ENCODE measurements at places on chromosomes 5 and 9.
A peak's percentile ranks its signal among the peaks of the same experiment; 100 is the strongest.

DNA sequence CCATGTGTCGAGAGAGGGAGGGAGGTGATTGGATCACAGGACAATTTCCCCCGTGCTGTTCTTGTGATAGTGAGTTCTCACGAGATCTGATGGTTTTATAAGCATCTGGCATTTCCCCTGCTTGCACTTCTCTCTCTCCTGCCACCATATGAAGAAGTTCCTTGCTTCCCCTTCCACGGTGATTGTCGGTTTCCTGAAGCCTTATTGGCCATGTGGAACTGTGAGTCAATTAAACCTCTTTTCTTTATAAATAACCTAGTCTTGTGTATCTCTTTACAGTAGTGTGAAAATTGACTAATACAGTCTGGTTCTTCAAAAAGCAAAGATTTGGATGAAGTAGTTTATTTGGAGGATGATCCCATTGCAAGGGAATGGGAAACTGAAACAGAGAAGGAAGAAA lies 11.3 kb upstream of the MIER3 start:
- no peak for DNase-seq

DNA sequence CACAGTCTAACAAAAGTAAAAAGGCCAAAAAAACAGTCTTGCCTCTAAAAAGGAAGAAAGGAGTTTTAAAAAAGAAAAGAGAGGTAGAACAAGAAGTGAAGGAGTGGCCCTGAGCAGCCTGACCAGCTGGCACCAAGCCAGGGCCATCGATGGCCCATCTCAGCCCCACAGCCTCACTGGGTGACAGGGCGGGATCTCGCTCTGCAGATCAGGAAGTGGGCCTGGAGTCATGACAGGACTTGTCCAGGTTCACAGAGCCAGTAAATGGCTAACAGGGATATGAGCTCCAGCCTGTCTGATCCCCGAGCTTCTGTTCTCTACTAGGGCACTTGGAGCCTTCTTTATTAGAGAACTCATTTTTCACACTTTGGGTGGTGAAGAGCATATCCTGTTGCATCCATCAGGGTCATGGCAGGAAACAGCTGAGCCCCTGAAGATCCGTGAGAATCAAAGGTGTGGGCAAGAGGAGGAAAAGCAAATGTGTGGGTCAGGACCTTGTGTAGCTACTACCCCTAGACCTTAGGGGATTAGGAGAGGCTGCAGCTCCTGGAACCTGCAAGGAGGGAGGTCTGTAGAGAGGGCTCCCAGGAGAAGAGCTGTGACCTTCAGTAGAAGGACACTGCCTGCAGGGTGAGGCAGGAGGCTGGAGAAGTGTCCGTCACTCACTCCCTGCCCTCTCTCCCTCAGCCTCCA lies 299.0 kb upstream of the MSX2 start:
- DNase-seq, result no peak

GRCh38 chr9:107211284-107211923 lies 71.7 kb upstream of the RAD23B start:
- DNase-seq, result no peak

DNA sequence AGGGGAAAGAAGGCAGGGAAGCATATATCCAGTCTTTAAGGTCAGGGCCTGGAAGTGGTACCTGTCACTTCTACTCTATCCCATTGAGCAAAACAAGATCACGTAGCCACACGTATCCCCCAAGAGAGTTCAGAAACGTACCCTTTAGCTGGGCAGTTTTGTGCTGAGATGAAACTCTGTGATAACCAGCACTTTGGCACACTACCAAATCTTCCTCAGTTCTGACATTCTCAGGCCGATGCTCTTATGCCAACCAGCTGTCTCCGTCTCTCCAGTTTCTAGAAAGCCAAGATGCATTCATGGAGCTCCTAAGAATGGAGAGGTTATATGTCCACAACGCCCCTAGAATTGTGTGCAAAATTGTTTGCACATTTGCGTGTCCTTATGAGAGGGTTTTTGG lies 176.6 kb upstream of the MSX2 start:
- no peak for DNase-seq

- no peak for DNase-seq
Observed at GRCh38 chr5:103941596-103941995, 379.0 kb upstream of the NUDT12 start.

GRCh38 chr5:54900984-54901725 lies 84.2 kb downstream of the ESM1 start:
- DNase-seq, result no peak

GRCh38 chr9:113564498-113565237 lies 101.1 kb downstream of the RGS3 start:
- DNase-seq, result no peak

DNA sequence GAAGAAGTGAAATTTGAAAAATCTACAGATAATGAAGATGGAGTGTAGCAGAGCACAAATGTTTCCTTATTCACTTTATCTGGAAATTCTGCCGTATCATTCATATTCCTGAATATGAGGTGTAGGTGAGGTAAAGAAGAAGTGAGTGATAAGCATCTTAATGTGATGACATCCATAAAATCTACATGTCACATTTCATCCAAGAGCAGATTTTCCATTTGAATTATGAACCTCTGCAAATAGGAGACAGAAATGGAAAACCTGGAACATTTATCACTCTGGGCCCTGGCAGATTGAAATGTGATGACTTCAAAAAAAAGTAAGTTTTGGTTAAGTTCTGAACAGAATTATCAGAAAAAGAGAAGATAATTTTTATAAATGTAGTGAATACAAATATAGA lies 240.2 kb downstream of the CDH12 start:
- DNase-seq, result no peak

GRCh38 chr9:3908731-3909130 lies 382.9 kb upstream of the RFX3 start:
- DNase-seq, result no peak

GRCh38 chr9:105027084-105027483 lies 99.1 kb upstream of the ABCA1 start:
- no peak for DNase-seq

DNA sequence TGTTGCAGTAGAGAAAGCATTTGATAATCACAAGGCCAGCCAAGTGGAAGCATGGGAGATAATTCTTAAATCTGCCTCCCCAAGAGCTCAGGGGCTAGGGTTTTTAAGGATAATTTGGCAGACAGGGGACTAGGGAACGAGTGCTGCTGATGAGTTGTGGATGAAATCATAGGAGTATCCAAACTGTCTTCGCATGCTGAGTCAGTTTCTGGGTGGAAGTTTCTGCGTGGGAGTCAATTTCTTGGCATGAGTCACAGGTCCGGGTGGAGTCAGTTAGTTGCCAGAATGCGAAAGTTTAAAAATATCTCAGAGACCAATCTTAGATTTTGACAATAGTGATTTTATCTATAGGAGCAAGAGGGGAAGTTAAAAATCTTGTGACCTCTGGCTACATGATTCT lies 112.6 kb downstream of the TMC1 start:
- no peak for DNase-seq

DNA sequence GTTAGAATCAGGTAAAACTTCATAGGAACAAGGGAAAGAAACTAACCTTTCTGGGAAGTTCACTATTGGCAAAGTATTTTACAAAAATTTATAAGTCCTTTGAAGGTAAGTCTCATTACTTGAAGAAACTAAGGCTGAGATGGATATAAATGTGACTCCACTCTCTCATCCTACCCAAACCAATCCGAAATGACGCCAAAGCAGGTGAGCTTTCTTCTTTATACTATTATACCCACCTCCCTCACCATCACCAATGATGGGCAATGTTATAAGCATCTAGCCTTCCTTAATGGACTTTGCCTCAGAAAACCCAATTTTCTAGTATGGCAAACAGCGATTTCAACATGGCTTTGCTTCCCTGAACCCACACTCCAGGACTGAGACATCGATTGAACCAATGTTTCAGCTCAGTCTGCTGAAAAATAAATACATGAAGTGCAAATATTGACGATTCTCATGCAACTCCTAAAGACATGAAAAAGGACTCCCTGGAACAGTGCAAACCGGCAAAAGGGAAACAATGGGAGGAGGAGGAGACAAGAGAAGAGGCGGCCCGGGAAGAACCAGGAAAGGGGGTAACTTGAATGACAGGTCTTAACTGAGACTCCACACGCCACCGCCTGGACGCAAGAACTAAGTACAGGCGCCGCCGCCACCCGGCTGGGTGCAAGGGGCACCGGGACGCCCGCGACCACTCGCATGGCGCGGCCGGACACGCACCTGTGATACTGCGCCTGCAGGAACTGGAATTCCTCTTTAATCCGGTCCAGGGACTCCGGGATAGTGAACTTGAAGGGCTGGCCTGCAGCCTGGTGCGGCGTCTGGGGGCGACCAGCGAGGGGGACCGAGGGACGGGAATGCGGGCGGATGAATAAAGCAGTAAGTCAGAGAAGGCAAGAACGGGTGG lies 2.5 kb downstream of the TLE1 start:
- peak; percentile 54 for DNase-seq

GRCh38 chr9:98575379-98576346 lies 133.1 kb downstream of the GABBR2 start:
- peak; percentile 35 for DNase-seq

DNA sequence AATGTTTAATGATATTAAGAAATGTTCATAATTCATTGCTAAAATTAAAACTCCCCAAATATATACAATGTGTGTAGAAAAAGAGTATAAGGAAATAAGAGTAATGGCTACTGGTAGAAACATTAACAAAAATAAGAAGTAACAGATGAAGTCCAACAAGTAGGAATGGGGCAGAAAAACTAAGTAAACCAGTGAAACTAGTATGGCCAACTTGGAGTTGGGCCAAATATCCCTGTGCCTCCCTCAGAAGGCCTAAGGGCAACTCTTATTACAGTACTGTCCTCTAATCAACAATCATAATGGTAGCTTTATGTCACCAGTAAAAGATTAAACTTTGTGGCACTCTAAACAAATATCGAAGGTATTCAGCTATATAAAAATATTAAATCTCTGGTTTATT lies 93.5 kb downstream of the SSBP2 start:
- DNase-seq, result no peak

DNA sequence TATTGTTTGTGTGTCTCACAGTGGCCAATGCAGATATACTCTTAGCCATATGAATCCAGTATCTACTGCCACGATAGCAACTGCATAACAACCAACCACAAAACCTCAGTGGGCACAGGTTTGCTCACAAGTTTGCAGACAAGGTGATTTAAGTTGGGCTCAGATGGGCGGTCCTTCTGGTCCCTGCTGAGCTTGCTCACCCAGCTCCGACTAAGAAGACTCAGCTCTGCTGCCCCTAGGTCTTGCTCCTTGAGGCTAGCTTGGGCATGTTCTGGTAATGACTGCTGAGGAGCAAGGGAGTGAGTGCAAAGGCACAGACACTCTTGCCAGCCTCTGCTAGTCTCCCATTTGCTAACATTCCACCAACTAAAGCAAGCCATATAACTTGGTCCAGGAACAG lies 52.6 kb downstream of the MTX3 start:
- DNase-seq, result no peak

DNA sequence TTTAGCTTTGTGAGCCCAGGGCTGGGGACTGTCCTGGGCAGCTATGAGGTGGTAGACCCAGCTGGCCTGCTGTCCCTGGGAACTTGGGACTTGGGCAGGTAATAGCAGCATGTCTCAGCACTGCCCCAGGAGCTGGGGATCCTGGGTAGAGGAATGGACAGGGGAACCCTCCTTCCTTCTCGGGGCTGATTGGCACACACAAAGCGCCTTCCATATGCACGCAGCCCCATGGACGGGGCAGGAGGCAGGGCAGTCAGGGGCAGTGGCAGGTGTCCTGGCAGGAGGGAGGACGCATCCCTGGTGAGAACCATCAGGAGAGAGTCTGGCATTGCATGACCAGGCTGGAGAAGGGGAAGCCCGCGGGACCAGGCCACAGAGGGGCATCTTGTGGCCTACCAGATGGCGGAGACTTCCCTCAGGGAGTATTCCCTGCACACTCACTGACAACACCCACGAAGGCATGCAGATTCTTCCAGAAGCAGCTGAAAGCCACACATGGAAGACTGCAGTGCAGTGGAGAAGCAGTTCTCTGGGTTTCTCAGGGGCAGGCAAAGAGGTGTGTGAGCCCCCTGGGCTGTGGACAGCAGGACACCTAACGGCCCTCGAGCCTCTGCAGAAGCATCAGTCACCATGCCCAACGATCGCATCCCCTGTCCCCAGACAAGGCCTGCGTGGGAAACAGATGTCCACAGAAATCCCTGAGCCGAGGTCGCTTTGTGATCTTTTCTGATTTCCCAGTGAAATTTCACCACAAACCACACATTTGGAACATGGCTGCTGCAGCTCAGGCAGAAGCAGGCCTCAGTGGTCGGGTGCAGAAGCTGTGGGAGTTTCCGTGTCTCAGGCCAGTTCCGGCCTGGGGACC lies 7.0 kb upstream of the NKD2 start:
- DNase-seq, result no peak

GRCh38 chr5:158450751-158451171 lies 591.8 kb upstream of the CLINT1 start:
- no peak for DNase-seq

GRCh38 chr9:92425474-92425873 lies 1.2 kb upstream of the OMD start:
- DNase-seq, result no peak
